ENCODE measurements at places on chromosomes 11 and 22. TPM values are rescaled to one million over a fixed set of nuclear protein-coding genes. Genes with fewer than 3 reads are reported as not detected.

Gene ADORA2A
- 5.6 TPM for total RNA-seq

Gene SPTBN2
- 81.8 TPM for total RNA-seq

Gene PARVG
- 8.8 TPM for total RNA-seq

Gene TYMP
- total RNA-seq: 48.0 TPM

Gene MYRF
- total RNA-seq: 2.6 TPM

Gene MYOD1
- not detected for total RNA-seq

Gene LINC01488
- not detected for total RNA-seq

Gene KRTAP5-7
- total RNA-seq: not detected

Gene MS4A6E
- not detected for total RNA-seq

Gene MS4A3
- total RNA-seq: not detected

Gene OR51V1
- total RNA-seq: not detected

Gene CCDC87
- total RNA-seq: 0.84 TPM

Gene PLEKHA7
- 1.4 TPM for total RNA-seq

Gene OR52N4
- total RNA-seq: not detected

Data from adrenal gland (tissue), 19 donors.